ENCODE measurements at places on chromosomes 5 and 9.

DNA sequence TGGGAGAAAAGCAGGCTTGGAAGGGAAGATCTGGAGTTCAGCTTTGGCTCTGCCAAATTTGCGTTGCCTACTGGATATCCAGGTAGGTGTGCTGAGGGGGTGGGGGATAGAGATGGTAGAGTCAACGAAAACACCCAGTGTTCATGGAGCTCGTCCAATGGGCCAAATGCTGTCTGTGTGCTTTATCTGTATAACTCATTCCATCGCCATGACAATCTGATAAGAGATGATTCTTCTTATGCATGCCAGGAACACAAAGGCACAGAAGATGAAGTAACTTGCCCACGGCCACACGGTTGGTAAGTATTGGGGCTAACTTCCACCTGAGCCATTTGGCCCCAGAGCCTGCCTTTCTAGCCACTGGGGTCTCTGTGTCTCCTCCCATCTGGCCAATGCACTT is 53.2 kb downstream of the BOD1 start:
- no peak for DNase-seq

DNA sequence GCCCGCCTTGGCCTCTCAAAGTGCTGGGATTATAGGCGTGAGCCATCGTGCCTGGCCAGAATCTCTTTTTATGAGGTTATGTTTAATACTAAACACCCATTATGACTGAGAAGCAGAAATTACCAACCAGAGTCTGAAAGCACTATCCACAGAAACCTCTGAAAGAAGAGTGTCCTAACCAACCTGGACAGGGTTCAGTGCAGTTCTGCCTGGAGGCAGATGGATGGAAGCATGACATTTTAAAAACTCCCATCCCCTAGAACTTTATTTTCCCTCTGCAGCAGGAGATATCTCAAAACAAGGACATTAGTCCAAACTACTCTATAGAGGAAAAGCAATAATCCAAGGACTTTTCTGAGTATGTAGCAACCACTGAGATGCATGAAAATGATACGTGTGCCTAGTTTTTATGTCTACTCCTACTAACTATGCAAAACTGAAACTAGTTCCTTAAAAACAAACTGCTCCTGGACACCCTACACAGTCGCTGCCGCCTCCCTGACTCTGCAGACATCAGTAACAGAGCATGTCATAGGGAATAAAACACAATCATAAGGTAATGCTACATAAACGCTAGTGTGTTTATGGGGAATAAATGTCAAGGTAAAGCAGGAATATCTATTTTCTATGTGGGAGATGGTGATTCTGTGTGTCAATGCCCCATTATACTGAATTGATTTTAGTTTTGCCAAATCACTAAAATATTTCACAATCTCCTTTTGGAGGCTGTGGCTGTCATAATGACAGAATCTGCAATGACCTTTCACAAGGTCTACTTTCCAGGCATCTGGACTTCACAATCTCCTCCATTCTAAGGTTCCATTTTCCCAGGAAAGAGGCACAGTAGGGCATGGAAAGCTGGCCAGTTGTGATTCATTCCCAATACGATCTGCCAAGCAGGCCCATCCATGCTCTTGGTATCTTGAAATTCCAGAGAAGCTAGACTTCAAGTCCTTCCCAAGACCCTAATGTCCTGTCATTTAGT is 122.8 kb downstream of the SIL1 start:
- no peak for DNase-seq

- no peak for DNase-seq
Measured at GRCh38 chr5:162202285-162202880, 134.8 kb downstream of the GABRG2 start.

GRCh38 chr9:109509611-109510010 is 11.5 kb upstream of the PTPN3 start:
- no peak for DNase-seq

DNA sequence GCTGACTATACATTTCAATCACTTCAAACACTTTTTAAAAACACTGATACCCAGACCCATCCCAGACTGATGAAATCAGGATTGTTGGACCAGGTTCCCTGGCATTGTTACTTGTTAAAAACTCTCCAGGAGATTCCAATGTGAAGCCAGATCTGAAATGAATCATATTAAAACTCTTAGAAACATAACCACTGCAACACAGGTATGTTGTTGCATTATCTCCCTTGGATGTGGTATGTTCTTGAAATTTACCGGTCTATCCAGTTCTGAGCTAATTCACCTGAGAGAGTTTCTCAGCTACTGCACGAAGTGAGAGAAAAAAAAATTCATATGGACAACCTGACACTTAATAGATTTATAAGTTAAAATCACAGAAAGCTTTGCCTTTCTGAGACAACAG is 21.8 kb downstream of the MEF2C start:
- no peak for DNase-seq

- DNase-seq: no peak
Measured at GRCh38 chr9:93030642-93031628, 27.6 kb upstream of the SUSD3 start.

GRCh38 chr9:126663661-126664072 is 49.9 kb downstream of the LMX1B start:
- DNase-seq: no peak

DNA sequence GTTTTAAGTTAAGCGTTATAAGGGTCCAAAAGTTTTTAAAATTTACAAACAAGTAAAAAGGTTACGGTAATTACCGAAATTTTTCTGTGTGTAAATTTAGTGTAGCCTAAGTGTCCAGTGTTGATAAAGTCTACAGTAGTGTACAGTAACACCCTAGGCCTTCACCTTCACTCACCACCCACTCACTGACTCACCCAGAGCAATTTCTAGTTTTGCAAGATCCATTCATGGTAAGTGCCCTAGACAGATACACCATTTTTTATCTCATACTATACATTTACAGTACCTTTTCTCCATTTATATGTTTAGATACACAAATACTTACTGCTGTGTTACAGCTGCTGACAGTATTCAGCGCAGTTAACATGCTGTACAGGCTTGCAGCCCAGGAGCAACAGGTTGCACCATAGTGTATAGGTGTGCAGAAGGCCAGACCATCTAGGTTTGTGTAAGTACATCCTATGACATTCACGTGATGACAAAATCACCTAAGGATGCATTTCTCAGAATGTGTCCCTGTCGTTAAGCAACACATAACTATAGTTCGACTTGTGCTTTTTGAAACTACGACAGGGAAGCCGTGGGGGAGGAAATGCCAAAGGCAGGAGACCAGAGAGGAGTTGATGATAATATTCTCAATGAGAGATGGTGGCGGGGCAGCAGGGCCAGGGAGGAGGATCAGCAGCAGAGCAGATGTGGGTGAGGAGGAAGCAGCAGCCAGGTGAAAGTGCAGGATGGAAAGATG is 48.6 kb downstream of the PSMB7 start:
- DNase-seq: no peak

DNA sequence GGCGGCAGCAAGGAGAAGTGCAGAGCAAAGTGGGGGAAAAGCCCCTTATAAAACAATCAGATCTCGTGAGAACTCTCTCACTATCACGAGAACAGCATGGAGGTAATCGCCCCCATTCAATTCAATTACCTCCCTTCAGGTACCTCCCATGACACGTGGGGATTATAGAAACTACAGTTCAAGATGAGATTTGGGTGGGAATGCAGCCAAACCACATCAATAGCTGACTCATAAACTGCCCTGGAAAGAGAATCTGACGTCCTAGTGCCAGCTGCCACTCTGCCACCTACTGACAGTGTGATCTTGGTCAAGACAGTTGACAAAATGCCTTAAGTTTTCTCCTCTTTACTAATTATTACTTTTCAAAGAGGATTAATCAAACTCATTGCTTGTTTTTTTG is 128.3 kb downstream of the GPBP1 start:
- DNase-seq: no peak

DNA sequence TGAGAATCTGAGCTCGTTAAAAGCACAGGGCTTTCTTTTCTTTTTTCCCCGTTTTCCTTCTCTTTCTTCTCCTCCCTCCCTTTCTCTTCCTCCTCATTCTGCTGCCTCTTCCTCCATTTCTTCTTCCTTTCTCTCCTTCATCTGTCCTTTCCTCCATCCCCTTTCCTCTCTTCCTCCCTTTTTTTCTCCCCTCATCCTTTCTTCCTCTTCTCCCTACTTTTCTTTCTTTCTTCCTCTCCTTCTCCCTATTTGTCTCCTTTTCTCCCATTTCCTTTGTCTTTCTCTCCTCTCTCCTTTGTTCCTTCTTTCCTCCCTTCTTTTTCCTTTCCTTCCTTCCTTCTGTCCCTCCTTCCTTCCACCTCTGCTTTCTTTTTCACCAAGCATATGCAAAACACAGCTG is 649.4 kb downstream of the IRX1 start:
- DNase-seq: no peak

DNA sequence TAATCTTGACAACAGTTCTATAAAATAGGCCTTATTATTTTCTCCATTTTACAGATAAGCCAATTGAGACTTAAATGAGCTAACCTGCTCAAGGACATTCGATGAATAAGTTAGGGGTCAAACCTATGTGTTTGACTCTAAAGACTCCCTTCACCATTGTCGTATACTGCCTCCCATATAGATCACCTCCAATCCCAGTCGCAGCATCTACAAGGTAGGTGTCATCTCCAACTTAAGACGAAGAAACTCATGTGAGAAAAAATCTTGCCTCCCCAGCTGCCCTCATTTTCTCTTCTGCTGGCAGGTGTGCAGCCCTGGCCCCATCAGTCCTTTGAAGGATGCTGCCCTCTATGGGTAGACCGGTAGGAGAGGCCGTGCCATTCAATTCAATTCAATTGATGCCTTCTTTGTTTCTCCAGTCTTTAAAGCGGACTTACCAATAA is 75.2 kb upstream of the SMARCA2 start:
- DNase-seq: no peak

DNA sequence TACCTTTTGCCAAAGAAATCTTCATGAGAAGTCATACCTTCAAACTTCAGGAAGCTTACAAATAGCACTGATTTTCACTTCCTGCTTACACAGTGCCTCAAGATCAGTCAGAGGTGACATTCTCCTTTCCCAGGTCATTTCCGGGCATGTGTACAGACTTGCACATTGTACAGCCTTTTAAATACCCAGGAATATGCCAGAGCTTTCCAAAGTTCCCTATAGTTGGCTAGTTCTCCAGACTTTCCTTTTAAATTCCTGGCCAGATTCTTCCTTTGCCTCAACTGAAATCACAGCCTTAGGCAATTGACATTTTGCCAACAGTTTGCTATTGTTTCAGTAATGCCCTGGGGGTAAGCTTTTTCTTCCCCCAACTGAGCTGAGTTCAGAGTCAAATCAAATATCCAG is 47.2 kb downstream of the RFX3 start:
- DNase-seq: no peak

GRCh38 chr5:116437922-116438578 is 136.6 kb downstream of the SEMA6A start:
- no peak for DNase-seq

DNA sequence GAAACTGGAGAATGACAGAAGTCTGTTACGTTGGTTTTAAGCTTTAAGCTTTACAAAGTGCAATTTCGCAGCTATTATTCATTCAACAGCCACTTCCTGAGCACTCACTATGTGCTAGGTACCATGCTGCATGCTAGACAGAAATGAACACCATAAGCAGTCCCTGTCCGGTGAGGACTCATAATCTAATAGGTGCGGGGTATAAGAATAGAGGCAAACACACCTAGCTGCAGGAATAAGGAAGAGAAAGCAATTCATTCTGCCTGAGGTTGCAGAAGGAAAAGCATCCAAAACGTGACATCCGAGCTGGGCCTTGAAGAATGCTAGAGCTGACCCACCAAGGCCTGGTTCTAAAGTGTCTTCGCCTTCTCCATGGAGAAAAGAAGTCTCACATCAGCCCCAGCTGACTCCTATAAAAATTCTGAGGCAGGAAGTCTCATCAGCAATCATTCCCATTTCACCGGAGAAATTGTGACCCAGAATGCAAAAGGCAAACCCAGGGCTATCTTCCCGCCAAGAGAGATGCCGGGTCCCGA is 542 bp downstream of the FKBP15 start:
- DNase-seq: no peak

DNA sequence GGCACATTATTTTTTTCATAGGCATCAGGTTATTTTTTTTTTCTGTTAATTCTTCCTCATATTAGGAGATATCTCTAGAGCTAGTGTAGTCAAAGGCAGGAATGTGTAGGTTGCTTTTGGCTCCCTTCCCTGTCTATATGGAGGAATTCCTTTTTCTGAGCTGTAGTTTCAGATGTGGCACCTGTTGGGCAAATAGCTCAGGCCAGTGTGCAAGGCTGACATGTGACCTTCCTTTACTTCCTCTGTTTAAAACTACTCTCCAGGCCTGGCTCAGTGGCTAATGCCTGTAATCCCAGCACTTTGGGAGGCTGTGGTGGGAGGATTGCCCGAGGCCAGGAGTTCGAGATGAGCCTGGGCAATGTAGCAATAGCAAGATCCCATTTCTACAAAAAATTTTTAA is 40.5 kb upstream of the KIAA1958 start:
- DNase-seq: no peak

DNA sequence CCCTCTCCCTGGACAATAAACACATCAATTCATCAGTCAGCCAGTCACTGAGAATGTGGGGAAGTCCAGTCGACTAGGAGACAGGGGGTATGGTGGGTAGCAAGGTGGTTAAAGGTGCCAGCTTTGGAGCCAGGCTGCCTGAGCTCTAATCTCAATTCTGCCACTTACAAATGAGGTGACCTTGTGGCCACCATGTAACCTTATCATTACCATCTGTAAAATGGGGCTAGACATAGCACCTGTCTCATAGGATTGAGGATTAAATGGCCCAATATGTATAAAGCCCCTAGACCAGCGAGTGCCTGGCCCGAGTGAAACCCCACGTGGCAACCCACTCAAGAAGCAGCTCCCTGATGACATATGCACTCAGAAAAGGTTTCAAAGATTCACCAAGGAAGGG is 73.3 kb upstream of the TBC1D2 start:
- DNase-seq: no peak

GRCh38 chr5:158841481-158842276 is 258.0 kb downstream of the EBF1 start:
- no peak for DNase-seq

DNA sequence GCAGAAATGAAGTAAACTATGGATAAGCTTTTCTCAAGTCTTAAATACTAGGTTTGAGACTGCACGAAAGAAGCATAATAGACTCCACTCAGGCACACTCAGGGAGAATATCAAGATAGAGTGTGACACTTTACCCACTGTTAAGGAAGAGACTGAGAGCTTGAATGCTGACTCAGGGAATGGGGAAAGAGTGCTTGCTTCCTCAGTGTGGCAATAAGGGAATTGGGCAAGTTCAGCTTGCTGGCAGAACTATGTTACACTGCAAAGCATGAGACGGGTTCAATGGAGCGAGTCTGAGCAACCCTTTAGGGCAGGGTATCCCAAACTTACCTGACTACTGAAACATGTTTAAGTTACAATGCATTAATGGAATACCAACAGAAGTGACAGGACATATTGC is 237.7 kb upstream of the MEF2C start:
- DNase-seq: no peak

GRCh38 chr5:172903790-172904189 is 55.4 kb upstream of the RPL26L1 start:
- no peak for DNase-seq
